HFFc6 (cell line): ENCODE measurements at places on chromosomes 4 and X.
A peak's percentile ranks its signal among the peaks of the same experiment; 100 is the strongest.

GRCh38 chrX:21963731-21964405, 23.4 kb downstream of the SMS start:
- peak; percentile 1 for DNase-seq
- peaks cover 5% of the 10 kb centered on the region; the same call in 1 of the 2 replicates for H3K36me3 ChIP-seq
- H3K4me1 ChIP-seq, result peaks cover 56% of the 10 kb centered on the region
- H3K27me3 ChIP-seq, result no peaks in the 10 kb centered on the region
- peak overlapping the region; percentile 58 for H3K27ac ChIP-seq

GRCh38 chr4:163269166-163269565, 63.2 kb downstream of the NPY1R start:
- no peak overlapping the region for H3K27ac ChIP-seq
- H3K36me3 ChIP-seq, result no peaks in the 10 kb centered on the region
- H3K27me3 ChIP-seq, result no peaks in the 10 kb centered on the region
- DNase-seq, result no peak
- H3K4me1 ChIP-seq, result no peaks in the 10 kb centered on the region

DNA sequence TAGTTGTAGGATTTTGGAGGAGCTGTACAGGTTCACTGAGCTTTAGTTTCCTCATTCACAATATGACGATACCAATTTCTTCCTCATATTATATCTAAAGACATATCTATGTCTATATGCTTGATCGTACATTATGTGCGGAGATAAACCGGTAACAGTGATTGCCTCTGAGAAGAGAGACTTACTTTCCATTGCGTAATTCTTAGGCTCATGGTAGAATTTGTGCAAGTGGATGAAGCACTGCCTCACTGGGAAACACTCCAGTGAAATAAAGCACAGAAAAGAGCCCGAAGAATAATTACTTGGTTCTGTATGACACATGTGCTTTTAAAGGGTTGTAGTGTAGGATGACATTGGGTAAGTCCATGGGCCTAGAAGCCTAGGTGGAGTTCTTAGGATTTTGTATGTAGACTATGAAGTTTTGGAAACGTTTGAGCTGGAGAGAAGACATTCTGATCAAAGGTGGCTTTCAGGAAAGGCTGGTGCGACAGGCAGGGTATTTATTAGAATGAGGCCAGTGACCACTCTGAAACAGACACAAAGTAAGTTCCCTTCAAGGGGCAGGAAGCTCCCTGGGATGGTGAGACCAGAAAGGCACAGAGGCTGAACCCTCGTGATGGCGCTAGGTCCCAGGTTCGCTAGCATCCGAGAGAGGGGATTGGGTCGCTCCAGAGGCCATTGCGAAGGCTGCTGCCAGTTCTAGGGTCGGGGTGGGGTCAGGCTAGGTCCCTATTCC, 649 bp upstream of the VBP1 start:
- H3K27ac ChIP-seq, result peak overlapping the region; percentile 96
- peak overlapping the region; percentile 99 for H3K4me3 ChIP-seq
- no peaks in the 10 kb centered on the region for H3K36me3 ChIP-seq
- H3K4me1 ChIP-seq, result peaks cover 24% of the 10 kb centered on the region
- DNase-seq, result no peak
- H3K27me3 ChIP-seq, result no peaks in the 10 kb centered on the region

- no peaks in the 10 kb centered on the region for H3K27me3 ChIP-seq
- H3K27ac ChIP-seq, result no peak overlapping the region
- no peaks in the 10 kb centered on the region for H3K36me3 ChIP-seq
- no peak for DNase-seq
- H3K4me3 ChIP-seq, result no peak overlapping the region
- H3K4me1 ChIP-seq, result no peaks in the 10 kb centered on the region
Measured at GRCh38 chr4:123870216-123870876, 473.8 kb downstream of the SPRY1 start.

DNA sequence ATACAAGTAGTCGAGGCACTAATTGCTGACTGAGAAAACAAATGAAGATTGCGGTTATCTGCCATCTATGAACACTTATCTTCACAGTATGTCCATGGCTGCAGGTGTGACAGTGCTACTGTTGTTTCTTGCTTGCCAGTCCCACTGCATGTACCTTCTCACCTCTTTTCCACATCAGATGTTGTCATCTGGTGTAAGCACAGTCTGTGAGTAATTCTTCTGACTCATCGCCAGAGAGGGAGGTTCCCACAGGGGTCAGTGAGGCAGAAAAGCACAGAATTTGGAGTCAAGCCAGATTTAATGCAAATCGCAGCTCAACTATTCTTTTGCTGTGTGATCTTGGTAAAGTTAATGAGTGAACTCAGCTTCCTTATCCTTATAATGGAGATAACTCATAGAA, 144.4 kb downstream of the GLRA2 start:
- H3K4me1 ChIP-seq, result peaks cover 27% of the 10 kb centered on the region
- peak overlapping the region; percentile 4; the same call in 1 of the 2 replicates for H3K27ac ChIP-seq
- no peak overlapping the region for H3K4me3 ChIP-seq
- H3K36me3 ChIP-seq, result no peaks in the 10 kb centered on the region
- H3K27me3 ChIP-seq, result no peaks in the 10 kb centered on the region

- DNase-seq, result peak; percentile 22
- H3K27ac ChIP-seq, result peak overlapping the region; percentile 57; the same call in 1 of the 2 replicates
- H3K4me3 ChIP-seq, result no peak overlapping the region; the same call in 1 of the 2 replicates
- no peaks in the 10 kb centered on the region; the same call in 1 of the 2 replicates for H3K27me3 ChIP-seq
Measured at GRCh38 chrX:49282647-49283011, 13.0 kb downstream of the PPP1R3F start.

DNA sequence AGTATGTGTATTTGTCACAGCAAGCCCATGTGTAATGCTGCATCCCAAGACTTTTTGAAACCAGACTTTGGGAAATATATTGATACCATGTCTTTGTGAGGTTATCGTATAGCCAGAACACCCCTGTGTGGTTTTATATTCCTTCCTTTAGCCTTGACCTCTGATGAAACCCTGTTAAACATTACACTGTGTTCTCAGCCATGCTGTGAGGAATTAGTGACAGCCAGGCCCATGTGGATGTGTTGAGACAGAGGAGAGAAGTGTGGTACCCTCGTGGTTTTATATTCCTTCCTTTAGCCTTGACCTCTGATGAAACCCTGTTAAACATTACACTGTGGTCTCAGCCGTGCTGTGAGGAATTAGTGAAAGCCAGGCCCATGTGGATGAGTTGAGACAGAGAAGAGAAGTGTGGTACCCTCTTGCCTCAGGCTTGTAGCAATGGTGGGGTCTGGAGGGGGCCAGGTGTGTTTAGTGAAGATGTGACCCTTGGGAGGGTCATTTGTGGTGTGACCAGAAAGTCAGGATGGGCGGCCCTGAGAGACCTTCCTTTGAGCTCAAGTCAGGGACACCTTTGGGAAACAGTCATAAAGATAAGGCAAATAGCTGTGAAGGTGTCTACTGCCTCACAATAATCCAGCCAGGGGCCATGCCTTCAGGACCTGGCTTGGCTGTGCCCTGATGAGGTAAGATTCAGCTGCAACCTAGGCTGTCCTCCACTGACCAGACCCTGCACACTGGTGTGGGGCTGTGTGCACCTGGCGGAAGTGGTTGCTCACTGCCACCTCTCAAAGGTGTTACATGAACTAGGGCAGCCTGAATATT, 110.0 kb downstream of the IRF2 start:
- H3K36me3 ChIP-seq, result no peaks in the 10 kb centered on the region
- DNase-seq, result no peak
- no peaks in the 10 kb centered on the region for H3K27me3 ChIP-seq
- H3K4me1 ChIP-seq, result no peaks in the 10 kb centered on the region
- no peak overlapping the region for H3K4me3 ChIP-seq

GRCh38 chr4:79611026-79611425, 203.0 kb upstream of the GK2 start:
- no peaks in the 10 kb centered on the region for H3K4me1 ChIP-seq
- DNase-seq, result no peak
- H3K27me3 ChIP-seq, result peaks cover 6% of the 10 kb centered on the region; the same call in 1 of the 2 replicates
- H3K4me3 ChIP-seq, result no peak overlapping the region
- no peaks in the 10 kb centered on the region for H3K36me3 ChIP-seq

GRCh38 chr4:49032440-49033161, 46.5 kb downstream of the CWH43 start:
- H3K27ac ChIP-seq, result no peak overlapping the region
- H3K4me1 ChIP-seq, result no peaks in the 10 kb centered on the region
- no peaks in the 10 kb centered on the region for H3K36me3 ChIP-seq
- DNase-seq, result no peak

GRCh38 chr4:146522869-146523205, 1.1 kb upstream of the SLC10A7 start:
- H3K4me1 ChIP-seq, result peaks cover 23% of the 10 kb centered on the region
- no peak for DNase-seq
- H3K36me3 ChIP-seq, result no peaks in the 10 kb centered on the region
- peaks cover 5% of the 10 kb centered on the region for H3K27me3 ChIP-seq
- H3K27ac ChIP-seq, result no peak overlapping the region; the same call in 1 of the 2 replicates

GRCh38 chr4:947491-947971, 15.3 kb downstream of the TMEM175 start:
- no peak overlapping the region for H3K27ac ChIP-seq
- no peaks in the 10 kb centered on the region for H3K4me1 ChIP-seq
- H3K27me3 ChIP-seq, result peaks cover 6% of the 10 kb centered on the region
- H3K4me3 ChIP-seq, result no peak overlapping the region
- DNase-seq, result no peak
- no peaks in the 10 kb centered on the region for H3K36me3 ChIP-seq

- H3K27me3 ChIP-seq, result no peaks in the 10 kb centered on the region; the same call in 1 of the 2 replicates
- H3K4me3 ChIP-seq, result no peak overlapping the region
- H3K4me1 ChIP-seq, result peaks cover 40% of the 10 kb centered on the region
- H3K27ac ChIP-seq, result no peak overlapping the region
- no peaks in the 10 kb centered on the region for H3K36me3 ChIP-seq
Measured at GRCh38 chrX:118694638-118695037, 32.8 kb upstream of the IL13RA1 start.

GRCh38 chrX:42094218-42094617, 170.9 kb upstream of the CASK start:
- peak overlapping the region; percentile 90 for H3K27ac ChIP-seq
- DNase-seq, result no peak
- H3K4me3 ChIP-seq, result peak overlapping the region; percentile 78
- H3K4me1 ChIP-seq, result peaks cover 51% of the 10 kb centered on the region; the same call in 1 of the 2 replicates
- no peaks in the 10 kb centered on the region; the same call in 1 of the 2 replicates for H3K27me3 ChIP-seq

GRCh38 chr4:28007693-28008092, 1147.1 kb downstream of the STIM2 start:
- H3K4me1 ChIP-seq, result peaks cover 43% of the 10 kb centered on the region
- DNase-seq, result no peak
- no peaks in the 10 kb centered on the region for H3K36me3 ChIP-seq
- 0 out of 2 replicates have a peak overlapping the region, but pooled peaks have one; percentile 15 for H3K27ac ChIP-seq
- no peaks in the 10 kb centered on the region for H3K27me3 ChIP-seq

DNA sequence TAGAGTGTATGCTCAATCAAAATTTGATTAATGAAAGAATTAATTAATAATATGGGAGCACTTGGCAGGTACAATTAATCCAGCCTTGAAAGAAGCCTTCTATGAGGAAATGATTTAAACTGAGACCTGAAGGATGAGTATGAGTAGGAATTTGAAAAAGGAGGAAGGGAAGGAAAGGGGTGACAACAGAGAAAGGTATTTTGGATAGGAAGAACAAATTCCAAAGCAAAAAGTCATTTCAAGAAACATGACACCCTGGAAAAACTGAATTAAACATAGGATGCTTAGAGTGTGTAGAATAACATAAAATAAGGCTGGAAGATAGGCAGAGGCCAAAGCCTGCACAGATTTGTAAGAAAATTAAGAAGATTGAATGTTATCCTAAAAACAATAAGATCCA, 29.6 kb downstream of the PHOX2B start:
- H3K27me3 ChIP-seq, result peaks cover 4% of the 10 kb centered on the region
- peak overlapping the region; percentile 66 for H3K27ac ChIP-seq
- peaks cover 55% of the 10 kb centered on the region for H3K4me1 ChIP-seq
- DNase-seq, result peak; percentile 29
- H3K4me3 ChIP-seq, result peak overlapping the region; percentile 23; the same call in 1 of the 2 replicates

GRCh38 chr4:37836838-37837440, 10.5 kb downstream of the PGM2 start:
- no peaks in the 10 kb centered on the region for H3K27me3 ChIP-seq
- no peak for DNase-seq
- H3K4me1 ChIP-seq, result peaks cover 36% of the 10 kb centered on the region
- H3K36me3 ChIP-seq, result peaks cover 49% of the 10 kb centered on the region
- H3K4me3 ChIP-seq, result peak overlapping the region; percentile 69

GRCh38 chr4:848803-849477, 23.0 kb upstream of the CPLX1 start:
- no peak for DNase-seq
- H3K27ac ChIP-seq, result no peak overlapping the region
- peaks cover 16% of the 10 kb centered on the region for H3K4me1 ChIP-seq
- peaks cover 29% of the 10 kb centered on the region for H3K36me3 ChIP-seq
- H3K4me3 ChIP-seq, result no peak overlapping the region

GRCh38 chr4:100819505-100819904, 301.7 kb upstream of the EMCN start:
- H3K4me1 ChIP-seq, result peaks cover 24% of the 10 kb centered on the region; the same call in 1 of the 2 replicates
- H3K27me3 ChIP-seq, result no peaks in the 10 kb centered on the region
- no peak overlapping the region for H3K27ac ChIP-seq

DNA sequence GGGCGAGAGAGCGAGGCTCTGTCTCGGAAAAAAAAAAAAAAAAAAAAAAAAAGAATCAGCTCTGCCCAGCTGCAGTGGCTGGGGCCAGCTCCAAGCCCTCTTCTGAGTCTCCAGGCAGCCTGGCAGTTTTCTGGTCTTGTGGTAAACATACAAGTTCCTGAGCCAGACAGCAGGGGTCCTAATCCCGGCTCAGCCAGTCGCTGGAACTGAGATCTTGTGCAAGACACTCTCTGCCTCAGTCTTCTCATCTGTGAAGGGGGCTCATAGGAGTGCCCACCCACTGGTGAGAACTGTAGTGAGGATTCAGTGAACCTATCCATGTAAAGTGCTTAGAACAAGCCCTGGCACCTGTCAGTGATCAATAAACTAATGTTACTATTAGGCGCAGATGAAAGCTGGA, 41.8 kb downstream of the C4orf50 start:
- H3K4me1 ChIP-seq, result no peaks in the 10 kb centered on the region
- DNase-seq, result no peak
- no peak overlapping the region for H3K27ac ChIP-seq

- H3K27ac ChIP-seq, result no peak overlapping the region
- H3K4me1 ChIP-seq, result no peaks in the 10 kb centered on the region
- DNase-seq, result no peak
- no peaks in the 10 kb centered on the region for H3K36me3 ChIP-seq
- no peaks in the 10 kb centered on the region for H3K27me3 ChIP-seq
Measured at GRCh38 chr4:161320377-161320776, 843.4 kb downstream of the FSTL5 start.

- H3K36me3 ChIP-seq, result no peaks in the 10 kb centered on the region
- H3K27ac ChIP-seq, result peak overlapping the region; percentile 56
- H3K4me1 ChIP-seq, result peaks cover 33% of the 10 kb centered on the region
Measured at GRCh38 chr4:138897811-138898226, 117.8 kb upstream of the NOCT start.

GRCh38 chr4:125091-125771, 930 bp downstream of the ZNF718 start:
- no peaks in the 10 kb centered on the region; the same call in 1 of the 2 replicates for H3K27me3 ChIP-seq
- peak overlapping the region; percentile 99 for H3K27ac ChIP-seq
- DNase-seq, result no peak
- H3K4me3 ChIP-seq, result peak overlapping the region; percentile 99

- peaks cover 15% of the 10 kb centered on the region for H3K4me1 ChIP-seq
Measured at GRCh38 chr4:41079881-41080560, 134.3 kb downstream of the APBB2 start.
